ENCODE measurements at places on chromosomes 7 and 10. TPM values are rescaled to one million over a fixed set of nuclear protein-coding genes. Genes with fewer than 3 reads are reported as not detected.

Gene OR6B1
- total RNA-seq, result not detected

Gene BLNK
- total RNA-seq, result not detected

Gene SFTPD
- total RNA-seq, result not detected

Gene TUBAL3
- total RNA-seq, result not detected

Gene WASL
- total RNA-seq, result 6.2 TPM

DNA sequence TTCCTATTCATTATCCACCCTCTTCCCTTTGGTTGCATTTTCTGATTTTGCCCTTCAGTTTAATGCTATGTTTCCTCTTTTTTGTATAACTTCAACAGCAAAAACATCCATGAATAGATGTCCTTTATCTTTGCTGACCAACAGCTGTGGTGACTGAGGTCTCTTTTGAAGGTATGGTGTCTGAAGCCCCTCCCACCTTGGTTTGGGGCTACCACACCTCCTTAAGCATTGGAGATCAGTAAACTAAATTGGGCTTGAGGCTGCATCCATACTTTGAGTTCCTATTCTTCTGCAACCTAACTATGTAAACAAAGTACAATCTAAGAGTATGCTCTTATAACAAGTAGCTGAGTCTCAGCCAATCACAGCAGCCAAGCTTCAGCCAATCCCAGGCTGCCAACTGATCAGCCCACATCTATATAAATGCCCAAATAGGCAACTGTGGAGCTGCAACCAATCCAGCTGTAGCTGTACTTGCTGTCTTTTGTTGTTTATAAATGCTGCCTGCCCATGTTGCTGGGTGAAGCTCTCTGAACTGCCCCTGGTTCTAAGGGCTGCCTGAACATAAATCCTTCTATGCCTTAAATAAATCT is 69.4 kb upstream of the PDLIM1 start:
- H3K27me3 ChIP-seq, result peaks cover 12% of the 10 kb centered on the region
- H3K27ac ChIP-seq, result no peak overlapping the region
- H3K4me1 ChIP-seq, result no peaks in the 10 kb centered on the region
- H3K36me3 ChIP-seq, result no peaks in the 10 kb centered on the region

- no peak overlapping the region for H3K27ac ChIP-seq
- DNase-seq, result no peak
These were observed 66.0 kb downstream of the SLC25A40 start for GRCh38 chr7:87810130-87810529.

DNA sequence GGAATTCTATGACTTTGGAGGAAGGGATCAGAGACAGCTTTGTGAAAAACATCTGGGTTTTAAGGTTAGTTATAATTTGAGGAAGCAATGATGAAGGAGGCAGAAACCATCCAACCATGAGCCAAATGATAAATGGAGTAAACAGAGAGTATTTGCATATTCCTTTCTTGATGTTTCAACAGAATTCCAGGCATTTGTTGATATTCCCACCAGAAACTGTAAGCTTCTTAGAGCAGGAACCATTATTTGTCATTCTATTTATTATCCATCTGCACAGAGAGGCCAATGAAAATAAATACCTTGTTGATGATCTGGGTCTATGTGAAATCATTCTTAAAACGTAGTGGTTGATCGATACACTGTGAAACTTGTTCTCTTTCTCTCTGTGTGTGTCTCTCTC is 715.3 kb downstream of the INHBA start:
- DNase-seq, result no peak
- no peaks in the 10 kb centered on the region for H3K27me3 ChIP-seq
- H3K4me3 ChIP-seq, result no peak overlapping the region

GRCh38 chr10:46270086-46270811 is 16.5 kb upstream of the ANTXRL start:
- H3K4me3 ChIP-seq, result no peak overlapping the region
- H3K36me3 ChIP-seq, result peaks cover 10% of the 10 kb centered on the region
- no peak overlapping the region for H3K27ac ChIP-seq
- H3K4me1 ChIP-seq, result peaks cover 40% of the 10 kb centered on the region

DNA sequence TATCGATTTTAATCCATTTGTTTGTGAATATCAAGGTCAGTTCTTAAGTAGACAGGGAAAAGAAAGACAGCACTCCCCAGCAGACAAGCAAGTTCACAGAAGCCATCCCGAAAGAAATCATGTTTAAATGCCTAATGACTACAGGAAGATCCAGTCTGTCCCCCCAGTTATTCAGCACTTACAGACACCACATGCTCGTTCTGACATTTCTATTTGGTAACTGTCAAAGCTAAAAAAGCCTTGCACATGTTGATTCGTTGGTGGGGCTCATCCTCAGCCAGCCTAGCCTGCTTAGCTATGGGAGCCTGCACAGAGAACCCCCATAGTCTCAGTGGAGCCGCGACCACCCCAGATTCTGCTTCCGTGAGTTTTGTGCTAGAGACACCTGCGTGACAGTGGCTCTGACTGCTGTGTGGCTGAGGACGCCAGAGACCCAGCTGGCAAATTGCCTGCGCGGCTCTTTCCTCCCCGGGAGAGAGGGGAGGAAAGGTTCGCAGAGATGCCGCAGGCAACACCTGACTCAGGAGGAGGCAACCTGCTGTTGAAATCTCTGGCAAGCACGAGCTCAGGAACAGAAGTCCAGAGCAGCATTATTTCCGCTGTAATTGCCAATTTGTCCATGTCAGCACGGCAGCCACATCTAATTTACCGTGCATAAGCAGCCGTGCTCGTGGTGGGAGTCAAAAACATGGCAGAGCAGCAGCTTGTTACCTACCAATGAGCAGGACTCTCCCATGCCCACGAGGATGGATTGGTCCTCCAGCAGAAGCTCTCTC is 194.2 kb downstream of the GPAM start:
- no peak for DNase-seq
- no peaks in the 10 kb centered on the region for H3K36me3 ChIP-seq
- H3K4me3 ChIP-seq, result no peak overlapping the region
- no peaks in the 10 kb centered on the region for H3K27me3 ChIP-seq
- H3K4me1 ChIP-seq, result no peaks in the 10 kb centered on the region

DNA sequence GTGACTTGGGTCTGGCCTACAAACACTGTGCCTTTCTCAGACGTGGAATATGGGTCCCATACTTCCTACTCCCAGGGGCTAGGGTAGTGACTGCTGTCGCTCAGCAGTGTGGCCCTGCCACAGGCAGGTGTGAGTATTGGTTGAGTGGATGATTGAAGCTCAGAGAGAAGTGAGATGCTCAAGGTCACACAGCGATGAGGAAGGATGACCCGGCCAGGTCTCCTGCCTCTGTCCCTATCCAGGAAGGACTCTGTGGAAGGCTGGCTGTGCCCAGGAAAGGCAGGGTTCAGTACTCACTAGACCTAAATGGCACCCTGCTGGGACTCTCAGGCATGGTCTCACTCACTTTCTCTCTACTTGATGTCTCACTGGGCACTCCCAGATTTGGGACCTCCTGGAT is 2.8 kb downstream of the PRF1 start:
- no peaks in the 10 kb centered on the region for H3K27me3 ChIP-seq
- no peak for DNase-seq
- H3K4me1 ChIP-seq, result peaks cover 42% of the 10 kb centered on the region
- no peak overlapping the region for H3K27ac ChIP-seq
- no peak overlapping the region for H3K4me3 ChIP-seq

GRCh38 chr7:156374335-156374734 is 266.2 kb upstream of the RNF32 start:
- no peaks in the 10 kb centered on the region for H3K4me1 ChIP-seq
- no peak overlapping the region for H3K27ac ChIP-seq
- no peaks in the 10 kb centered on the region for H3K36me3 ChIP-seq
- H3K27me3 ChIP-seq, result peaks cover 2% of the 10 kb centered on the region

DNA sequence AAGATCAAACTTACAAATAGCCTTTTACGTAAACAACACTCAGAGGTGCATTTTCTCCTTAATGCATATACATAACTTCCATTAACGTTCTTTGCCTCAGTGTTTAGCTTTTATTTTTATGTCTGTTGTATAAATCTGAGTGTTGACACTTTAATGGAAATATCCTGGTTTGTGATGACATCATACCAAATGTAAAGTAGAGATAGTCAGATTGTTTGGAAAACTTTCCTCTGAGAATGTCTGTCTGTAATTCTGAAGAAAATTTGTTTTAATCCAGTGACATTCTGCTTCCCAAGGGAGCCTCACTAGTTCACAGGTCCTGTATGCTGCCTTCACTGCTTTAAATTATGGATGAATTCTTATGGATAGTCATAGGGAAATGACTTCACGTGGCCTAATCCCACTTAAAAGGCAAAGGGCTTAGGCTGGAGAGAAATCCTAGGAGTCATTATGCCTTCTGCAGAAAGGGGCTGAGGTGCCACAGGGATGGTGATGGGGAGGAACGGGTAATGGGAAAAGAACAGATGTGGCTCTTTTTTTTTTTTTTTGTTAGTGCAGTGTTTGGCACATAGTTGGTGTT is 93.2 kb downstream of the DNAJB9 start:
- DNase-seq, result no peak
- H3K4me1 ChIP-seq, result no peaks in the 10 kb centered on the region
- H3K27ac ChIP-seq, result no peak overlapping the region

- H3K4me1 ChIP-seq, result no peaks in the 10 kb centered on the region
- no peak overlapping the region for H3K27ac ChIP-seq
- no peak for DNase-seq
- no peaks in the 10 kb centered on the region for H3K27me3 ChIP-seq
These were observed 250.5 kb downstream of the SDK1 start for GRCh38 chr7:3551536-3551935.

DNA sequence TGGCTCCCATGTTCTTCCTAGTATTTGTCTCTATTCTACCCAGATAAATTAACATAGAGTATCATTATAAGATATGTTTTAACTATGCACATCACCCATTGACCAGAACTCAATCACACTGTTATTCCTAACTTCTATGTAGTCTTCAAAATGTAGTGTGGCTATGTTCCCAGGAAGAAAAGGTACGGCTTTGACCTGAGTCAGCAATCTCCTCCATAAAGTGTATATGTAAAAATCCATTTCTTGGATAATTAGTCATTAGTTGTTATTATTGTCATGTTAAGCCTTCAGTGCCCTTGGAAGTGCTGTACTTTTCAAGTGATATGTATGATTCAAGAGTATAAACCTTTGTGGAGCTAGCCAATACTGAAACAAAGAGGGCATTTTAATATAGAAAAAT is 444.0 kb upstream of the ZWINT start:
- H3K36me3 ChIP-seq, result no peaks in the 10 kb centered on the region
- H3K4me1 ChIP-seq, result no peaks in the 10 kb centered on the region
- no peak overlapping the region for H3K27ac ChIP-seq

DNA sequence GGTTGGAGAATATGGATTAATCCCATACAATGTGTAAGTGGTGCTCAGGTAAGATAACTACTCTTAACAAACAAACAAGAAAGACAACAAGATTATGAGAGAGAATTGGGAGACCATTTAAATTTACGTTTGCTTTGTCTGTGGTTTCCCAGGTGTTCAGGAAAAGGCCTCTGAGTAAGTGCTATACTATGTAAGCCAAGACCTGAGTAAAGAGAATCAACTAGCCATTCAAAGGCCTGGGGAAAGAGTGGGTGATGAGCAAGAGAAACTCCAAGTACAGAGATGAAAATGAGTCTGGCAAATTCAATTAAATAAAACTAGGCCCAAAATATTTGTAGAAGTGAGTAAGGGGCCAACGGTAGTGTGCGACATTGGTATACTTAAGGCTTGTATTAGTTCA is 9.9 kb downstream of the CSTF2T start:
- H3K36me3 ChIP-seq, result peaks cover under 1% of the 10 kb centered on the region
- no peak overlapping the region for H3K4me3 ChIP-seq
- H3K4me1 ChIP-seq, result no peaks in the 10 kb centered on the region
- DNase-seq, result no peak

DNA sequence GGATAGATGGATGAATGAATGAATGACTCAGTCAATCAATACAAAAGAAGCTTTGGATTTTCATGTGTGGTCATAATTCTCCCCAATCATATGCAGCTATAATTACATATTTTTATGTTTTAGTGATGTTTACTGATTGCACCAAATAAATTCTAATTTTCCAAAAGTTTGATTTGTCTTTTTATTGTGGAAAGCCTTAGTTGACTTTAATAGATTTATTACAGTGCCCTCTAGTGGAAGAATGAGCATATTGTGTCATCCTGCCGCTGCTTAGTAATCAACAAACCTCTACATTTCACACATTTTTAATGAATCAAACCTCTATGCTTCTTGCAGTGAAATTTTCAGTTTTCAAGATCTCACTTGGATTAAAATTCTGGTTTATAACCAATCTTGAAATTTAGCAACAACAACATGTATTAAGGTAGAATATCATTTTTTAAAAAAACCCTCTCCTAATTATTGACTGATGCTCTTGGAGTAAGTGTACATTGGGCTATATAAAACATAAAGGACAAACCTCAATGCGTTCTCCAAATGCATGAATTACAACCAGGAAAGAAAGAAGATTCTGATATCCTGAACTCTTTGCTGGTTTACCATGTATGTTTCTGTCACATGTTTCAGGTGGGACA is 55.6 kb upstream of the PNLIP start:
- no peaks in the 10 kb centered on the region for H3K4me1 ChIP-seq
- no peaks in the 10 kb centered on the region for H3K27me3 ChIP-seq
- no peak overlapping the region for H3K27ac ChIP-seq

DNA sequence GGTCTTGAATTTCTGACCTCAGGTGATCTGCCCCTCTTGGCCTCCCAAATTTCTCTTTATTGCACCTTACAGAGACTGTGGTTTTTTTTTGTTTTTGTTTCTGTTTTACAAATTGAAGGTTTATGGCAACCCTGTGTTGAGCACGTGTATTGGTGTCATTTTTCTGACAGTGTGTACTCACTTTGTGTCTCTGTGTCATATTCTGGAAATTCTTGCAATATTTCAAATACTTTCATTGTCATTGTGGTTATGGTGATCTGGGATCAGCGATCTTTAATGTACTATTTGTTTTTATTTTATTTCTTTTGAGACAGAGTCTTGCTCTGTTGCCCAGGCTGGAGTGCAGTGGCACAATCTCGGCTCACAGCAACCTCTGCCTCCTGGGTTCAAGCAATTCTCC is 89.8 kb downstream of the PRTFDC1 start:
- H3K4me3 ChIP-seq, result no peak overlapping the region
- H3K27me3 ChIP-seq, result no peaks in the 10 kb centered on the region
- H3K36me3 ChIP-seq, result no peaks in the 10 kb centered on the region
- H3K4me1 ChIP-seq, result peaks cover 32% of the 10 kb centered on the region
- no peak for DNase-seq

DNA sequence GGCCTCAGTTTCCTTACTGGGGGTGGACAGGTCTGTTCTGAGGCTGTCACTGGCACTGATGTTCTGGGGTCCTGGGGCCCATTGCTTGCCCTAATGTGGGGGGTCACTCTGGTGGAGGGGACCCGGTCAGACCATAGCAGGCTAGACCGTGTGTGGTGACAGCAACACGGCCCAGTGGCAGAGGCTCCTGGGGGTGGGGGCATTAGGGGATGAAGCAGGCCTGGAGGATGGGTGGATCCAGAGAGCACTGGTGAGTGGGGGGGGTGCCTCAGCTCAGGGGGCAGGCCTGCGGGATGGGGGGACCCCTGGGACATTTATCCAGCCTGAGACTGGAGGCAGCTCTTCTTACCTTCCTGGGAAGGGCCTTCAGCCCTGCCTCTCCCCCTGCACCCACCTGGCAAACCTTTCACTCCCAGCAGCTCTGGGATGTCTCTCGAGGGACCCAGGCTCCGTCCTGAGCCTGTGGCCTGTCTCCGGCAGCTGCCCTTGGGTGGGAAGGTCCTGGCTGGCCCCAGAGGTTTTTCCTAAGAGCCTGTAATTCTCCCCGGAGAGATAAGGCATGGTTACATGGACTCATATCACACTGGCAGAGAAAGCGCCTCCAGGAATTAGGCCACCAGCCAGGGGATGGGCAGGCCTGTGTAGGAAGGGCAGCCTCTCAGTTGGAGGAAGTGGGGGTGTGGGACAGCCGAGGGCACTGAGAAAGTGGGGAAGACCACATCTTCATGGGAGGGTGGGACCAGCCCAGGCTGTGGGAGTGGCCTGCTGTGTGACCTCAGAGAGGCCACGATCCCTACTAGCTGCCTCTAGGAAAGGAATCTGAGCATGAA is 147.7 kb downstream of the UBE2H start:
- no peak overlapping the region for H3K4me3 ChIP-seq
- H3K36me3 ChIP-seq, result no peaks in the 10 kb centered on the region
- no peak for DNase-seq
- no peak overlapping the region for H3K27ac ChIP-seq
